ENCODE measurements at places on chromosomes 2 and 18.

DNA sequence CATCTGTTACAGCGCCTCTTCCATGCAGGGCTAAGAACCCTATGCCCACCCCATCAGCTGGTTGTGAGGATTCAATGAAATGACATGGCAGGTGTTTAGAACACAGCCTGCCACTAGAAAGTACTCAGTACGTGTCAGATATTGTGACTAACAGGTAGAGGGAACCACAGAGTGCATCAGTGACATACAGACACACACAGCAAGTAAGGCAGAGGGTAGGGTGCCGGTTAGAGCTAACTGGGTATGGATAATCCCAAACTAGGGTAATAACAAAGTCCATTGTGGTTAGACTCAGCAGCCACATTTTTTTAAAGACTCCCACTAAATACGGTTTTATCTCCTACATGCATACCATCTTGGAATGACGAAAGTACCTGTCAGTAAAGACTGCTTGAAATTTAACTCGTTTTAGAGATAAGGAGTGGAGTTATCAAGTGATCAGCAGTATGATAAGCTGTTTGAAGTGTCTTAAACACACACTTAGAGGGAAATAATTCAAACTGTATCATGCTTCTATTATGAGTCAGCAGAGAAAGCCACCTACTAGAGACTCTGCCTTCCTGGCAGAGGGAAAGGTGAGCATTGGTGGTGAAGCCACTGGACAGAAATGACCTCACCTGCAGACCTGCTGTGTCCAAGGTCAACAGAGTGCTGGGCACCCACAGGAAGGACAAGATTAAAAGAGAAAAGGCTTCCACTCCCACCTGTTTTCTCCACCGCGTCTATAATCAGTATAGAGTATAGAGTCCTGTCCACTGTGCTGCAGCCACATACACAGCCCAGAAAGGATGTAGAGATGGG is 20.6 kb downstream of the MPPE1 start:
- no peak for DNase-seq

- no peak for DNase-seq
These were observed 46.5 kb downstream of the TMEFF2 start for GRCh38 chr2:192148241-192148619.

DNA sequence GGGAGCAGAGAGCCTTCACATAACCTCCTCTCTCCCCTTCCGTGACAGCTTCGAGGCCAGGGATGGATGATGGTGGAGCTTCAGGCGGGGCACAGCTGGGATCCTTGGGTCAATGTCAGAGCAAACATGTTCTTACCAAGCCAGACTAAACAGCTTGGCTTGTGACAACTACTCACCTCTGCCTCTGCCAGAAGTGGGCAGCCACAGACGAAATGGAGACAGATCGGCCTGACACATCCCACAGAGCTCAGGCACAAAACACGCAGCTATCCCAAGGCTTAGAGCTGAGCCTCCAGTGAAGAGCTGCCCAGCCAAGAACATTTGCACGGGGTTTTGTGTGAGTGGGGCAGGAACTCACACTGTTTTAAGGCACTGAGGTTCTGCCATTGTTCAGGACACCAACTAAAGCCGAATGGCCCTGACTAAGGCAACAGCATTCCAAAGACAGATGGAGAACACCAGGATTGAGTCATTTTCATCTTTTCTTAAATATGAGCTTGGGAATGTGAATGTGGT is 12.8 kb downstream of the PXDN start:
- DNase-seq: no peak

DNA sequence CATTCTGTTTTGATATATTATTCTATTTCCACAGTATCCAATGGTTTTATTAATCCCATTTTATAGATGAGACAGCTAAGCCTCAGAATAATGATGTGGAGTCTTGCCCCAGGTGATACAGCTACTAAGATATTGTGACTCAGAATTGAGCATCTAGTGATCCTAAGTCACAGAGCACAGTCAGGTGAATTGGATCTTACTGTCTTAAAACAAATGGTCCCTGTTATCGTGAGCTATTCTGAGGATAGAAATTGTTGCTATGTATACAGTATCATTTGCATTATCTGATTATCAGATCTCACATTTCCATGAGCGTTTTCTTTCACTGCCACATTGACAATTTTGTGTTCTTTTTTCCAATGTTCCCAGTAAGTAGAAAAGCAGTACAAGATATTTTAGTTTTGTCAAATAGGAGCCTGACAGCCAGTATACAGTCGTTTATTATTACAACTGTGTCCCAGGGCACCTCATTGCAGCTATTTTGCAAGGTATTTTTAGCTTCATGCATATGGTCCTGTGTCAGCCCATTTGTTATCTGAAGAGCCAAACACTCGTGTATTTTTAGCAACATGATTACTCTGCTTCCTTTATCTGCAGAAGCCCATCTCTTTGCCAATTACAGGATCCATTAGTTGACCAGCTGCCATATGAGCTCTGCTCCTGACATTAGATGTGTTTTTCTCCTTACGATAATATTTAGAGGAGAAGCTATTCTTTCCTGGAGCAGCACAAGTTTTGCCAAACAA is 25.1 kb upstream of the SGPP2 start:
- no peak for DNase-seq

DNA sequence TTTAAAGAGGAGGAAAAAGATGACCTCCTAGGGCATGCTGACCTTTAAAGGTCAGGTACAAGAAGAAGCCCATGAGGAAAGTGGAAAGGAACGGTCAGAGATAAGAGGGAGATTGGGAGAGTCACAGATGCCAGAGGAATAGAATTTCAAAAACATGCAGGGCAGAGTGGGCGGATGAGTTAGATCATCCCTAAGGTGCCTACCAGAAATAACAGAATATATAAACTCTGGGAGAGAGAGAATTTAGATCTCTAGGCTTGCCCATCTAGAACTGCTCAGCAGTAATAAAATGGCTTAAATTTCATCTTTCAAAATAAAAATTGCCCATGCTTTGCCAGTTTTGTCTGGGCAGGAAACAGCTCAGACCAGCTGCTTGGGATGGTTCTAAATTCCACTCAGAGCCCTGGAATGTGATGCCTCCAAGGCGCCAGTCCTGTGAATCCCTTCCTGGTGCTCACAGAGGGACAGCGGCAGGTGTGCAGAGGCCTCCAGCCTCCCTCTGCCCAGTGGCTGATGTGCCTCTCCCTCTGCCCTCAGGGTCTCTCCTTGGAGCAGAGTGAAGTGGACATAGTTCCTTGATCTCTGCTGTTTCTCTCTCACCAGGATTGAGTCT is 130.9 kb downstream of the ANTXR1 start:
- no peak for DNase-seq

DNA sequence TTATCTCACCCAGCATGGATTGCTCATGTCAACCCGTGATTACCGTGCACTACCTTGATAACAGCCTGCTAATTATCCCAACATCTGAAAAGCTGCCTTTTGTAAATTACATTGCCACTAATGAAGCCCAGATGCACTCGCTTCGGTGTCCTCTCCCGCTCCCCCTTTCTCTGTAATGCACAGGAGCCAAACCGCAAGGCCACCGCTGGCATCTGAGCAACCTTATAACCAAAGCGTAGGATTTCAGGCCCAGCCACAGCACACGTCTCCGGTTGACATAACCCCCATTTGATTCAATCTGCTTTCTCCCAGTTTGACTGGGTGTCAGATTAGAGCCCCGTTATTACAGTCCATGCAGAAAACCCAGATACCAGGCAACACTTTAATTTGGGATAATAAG is 341.2 kb downstream of the ALK start:
- DNase-seq: no peak

DNA sequence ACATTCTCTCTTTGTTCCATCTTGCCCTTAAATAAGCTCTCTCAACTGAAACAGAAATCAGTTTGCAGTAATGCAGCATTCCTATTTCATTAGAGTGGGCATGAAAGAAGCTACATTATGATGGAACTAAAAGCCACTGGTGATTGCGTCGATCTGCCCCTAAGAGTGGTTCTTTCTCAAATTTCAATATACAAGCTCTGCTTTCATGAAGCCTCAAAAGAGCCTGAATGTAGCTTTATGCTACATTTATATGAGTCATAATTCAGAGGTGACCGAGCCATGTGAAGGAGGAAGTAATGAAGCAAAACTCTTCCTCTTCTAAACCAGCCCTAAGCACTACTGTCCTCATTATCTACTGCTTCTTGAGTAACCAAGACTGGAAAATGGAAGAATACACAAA is 64.8 kb upstream of the CYTIP start:
- no peak for DNase-seq

- DNase-seq: no peak
These were observed 182.8 kb downstream of the SH3RF3 start for GRCh38 chr2:109311771-109312170.

GRCh38 chr2:165536851-165537499 is 67.5 kb downstream of the CSRNP3 start:
- no peak for DNase-seq

GRCh38 chr18:14930576-14930975 is 182.6 kb downstream of the ANKRD30B start:
- no peak for DNase-seq

DNA sequence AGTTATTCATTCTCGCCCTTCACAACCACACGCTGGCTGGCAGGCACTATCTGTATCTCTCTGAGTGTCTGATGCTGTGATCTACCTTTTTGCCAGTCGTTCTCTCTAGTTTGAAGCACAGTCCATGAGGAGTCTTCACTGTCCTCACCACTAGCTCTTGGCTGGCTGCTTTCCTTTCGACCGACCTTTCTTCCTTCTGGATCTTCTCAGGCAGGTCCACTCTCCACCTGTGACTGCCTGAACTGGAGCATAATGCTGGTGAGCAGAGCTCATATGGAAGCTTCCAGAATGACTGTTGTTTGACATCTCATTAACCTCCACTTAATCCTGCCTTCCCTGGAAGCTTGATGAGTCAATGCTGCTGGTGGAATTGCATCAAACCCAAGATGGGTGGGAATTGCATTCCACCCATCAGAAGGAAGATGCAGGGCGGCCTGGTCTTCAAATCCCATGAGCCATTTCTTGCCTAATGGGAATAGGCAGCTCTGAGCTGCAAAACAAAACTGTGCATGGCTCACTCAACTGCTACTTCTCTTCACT is 283.5 kb upstream of the HDAC4 start:
- DNase-seq: no peak

- DNase-seq: no peak
These were observed 33.0 kb upstream of the GLS start for GRCh38 chr2:190847504-190848081.

GRCh38 chr2:23449831-23450331 is 64.9 kb downstream of the KLHL29 start:
- DNase-seq: no peak

DNA sequence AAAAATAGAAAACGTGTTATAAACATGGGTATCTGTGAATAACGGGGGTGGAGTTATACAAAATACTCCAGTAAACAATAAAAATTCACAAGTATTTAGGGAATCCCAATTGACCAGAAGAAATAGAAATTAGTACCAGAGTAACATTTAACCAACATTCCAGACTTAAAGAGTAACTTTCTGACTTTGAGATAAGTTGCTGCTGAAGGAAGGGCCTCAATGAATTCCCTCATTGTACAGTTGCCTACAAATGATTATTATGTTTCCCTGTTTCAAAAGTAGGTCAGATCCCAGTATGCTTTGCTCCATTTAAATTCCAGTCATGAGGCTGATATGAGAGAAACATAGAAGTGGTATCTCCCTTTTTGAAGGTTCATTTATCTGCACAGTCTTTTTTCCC is 88.3 kb upstream of the KCNH7 start:
- DNase-seq: no peak

- no peak for DNase-seq
These were observed 251.4 kb upstream of the UBE2E3 start for GRCh38 chr2:180728928-180729559.

DNA sequence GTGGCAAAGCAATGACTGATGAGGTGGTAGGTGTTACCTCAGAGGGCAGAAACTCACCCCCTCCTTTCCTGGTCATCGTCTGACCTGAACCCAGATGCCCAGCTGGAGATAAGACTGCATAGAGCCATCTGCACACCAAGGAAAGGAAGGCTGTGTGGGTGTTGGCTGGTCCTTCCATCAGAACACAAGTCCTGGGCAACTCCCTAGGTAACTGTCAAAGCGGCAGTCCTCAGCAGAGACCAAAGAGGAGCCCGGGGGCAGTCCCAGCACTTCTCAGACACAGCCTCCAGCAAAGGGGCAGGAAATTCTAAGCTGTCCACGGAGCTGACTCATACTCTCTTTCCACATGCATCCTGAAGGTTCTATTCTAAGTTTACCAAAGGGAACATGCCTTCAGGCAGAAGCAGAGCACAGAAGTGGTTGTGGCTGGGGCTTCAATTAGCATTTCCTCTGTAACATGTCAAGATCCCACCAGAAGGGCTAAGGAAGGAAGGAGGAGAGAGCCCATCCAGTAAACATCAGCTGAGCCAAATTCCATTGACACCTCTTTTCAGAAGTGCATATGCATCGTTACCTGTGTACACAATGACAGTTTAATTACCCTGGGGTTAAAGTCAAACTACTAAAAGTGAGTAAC is 54.7 kb downstream of the SPRED2 start:
- DNase-seq: no peak

- DNase-seq: no peak
These were observed 263.2 kb upstream of the RASGRP3 start for GRCh38 chr2:33213244-33213643.

DNA sequence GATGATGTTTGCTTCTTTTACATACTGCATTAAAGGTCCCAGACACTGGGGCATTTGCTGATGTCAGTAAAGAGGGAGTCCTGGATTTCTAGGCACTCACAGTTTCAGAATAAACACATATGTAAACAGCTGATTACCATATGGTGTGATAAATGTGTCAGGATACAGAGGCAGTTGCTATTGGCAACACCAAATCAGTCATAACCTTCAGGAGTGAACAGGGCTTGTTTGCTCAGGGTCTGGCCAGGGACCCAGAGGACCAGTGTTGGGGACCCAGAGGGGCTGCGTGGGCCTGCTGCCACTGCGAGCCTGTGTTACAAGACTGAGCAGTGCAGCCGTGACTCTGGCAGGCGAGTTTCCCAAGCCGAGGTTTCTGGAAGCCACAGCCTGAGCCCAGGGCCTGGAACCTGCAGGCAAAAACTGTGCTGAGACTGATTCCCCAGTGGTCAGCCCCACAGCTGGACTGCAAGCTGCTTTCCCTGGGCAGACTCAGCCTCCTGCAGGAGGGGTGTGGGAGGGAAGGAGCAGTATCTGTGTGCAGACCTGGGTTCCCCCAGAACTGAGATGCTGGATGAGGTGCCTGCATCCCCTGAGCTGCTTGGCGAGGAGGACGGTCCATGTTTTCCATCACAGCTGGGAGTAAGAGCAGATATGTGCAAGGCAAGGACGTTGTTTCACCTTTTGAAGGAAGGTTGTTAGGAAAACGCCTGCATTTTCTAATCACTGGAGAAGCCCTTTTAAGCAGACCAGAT is 23.6 kb downstream of the ASAP2 start:
- no peak for DNase-seq

GRCh38 chr2:172200495-172201085 is 97.9 kb upstream of the DLX2 start:
- DNase-seq: no peak

DNA sequence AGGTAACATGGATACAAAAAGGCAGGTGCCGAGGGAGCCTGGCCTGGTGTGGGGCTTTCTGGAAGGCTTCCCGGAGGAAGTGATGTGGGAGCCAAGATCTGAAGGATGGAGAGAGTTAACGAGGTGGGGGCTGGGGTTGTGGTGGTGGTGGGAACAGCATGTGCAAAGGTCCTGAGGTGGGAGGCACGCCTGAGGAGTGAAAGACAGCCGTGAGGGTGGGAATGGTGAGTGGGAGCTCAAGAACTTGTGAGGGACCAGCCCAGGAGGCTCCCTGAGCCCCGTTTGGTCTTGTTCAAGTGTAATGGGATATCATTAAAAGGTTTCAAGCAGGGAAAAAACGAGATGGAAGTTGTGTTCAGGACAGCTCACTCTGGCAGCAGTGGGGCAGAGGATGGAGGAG is 35.2 kb downstream of the TRPM8 start:
- no peak for DNase-seq

- no peak for DNase-seq
These were observed 492.4 kb upstream of the ACVR2A start for GRCh38 chr2:147352264-147353071.

Data from stimulated activated CD4-positive, alpha-beta T cell treated with anti-CD3 and anti-CD28 coated beads, TNF-alpha, amount 100 ng/mL, for 1 hour (primary cell).